H1 (cell line): ENCODE measurements at places on chromosomes 4 and X. TPM values are rescaled to one million over a fixed set of nuclear protein-coding genes. Genes with fewer than 3 reads are reported as not detected.

DNA sequence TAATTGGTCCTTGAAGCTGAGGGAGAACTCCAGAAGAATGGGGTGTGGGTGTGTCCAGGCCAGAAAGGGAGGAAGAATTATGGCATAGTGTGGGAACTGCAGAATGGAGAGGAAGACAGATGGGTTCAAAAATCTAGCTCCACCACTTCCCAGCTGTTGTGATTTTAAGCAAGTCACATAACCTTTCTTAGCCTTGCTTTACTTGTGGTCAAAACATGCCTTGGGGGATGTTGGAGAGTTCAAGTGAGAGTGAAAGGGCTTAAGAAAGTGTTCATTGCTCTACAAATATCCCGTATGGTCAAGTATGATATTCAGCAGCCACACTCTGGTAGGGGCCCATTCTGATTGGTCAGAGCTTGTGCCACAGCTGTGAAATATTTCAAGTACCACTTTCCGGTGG, 15.0 kb upstream of the STARD8 start:
- H3K4me1 ChIP-seq: no peaks in the 10 kb centered on the region
- no peak overlapping the region for H3K4me3 ChIP-seq
- no peaks in the 10 kb centered on the region for H3K27me3 ChIP-seq
- no peaks in the 10 kb centered on the region for H3K36me3 ChIP-seq
- DNase-seq: no peak
- no peak overlapping the region for H3K27ac ChIP-seq

GRCh38 chr4:40788331-40788730, 38.6 kb downstream of the NSUN7 start:
- no peaks in the 10 kb centered on the region for H3K4me1 ChIP-seq
- DNase-seq: no peak
- peaks cover 1% of the 10 kb centered on the region for H3K27me3 ChIP-seq
- H3K4me3 ChIP-seq: no peak overlapping the region

NUDT11 gene
- 20.5 and 31.3 TPM in 2 replicates for polyA plus RNA-seq

DNA sequence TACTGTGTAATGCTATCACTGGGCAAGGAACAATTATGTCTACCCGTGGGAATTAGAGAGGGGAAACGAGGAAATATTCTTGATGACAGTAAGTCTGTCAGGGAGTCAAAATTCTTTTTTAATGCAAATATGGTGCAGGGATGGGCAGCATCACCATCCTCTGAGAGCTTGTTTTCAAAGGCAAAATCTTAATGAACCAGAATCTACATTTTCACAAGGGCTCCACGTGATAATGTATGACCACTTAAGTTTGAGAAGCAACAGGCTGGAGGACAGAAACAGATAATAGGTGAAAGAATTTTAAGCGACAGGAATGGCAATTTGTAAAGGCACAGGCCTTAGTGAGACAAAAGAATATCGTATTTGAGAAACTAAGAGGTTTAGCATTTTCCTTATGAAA, 63.4 kb downstream of the CLOCK start:
- DNase-seq: no peak
- H3K4me3 ChIP-seq: no peak overlapping the region
- no peak overlapping the region for H3K27ac ChIP-seq
- no peaks in the 10 kb centered on the region for H3K4me1 ChIP-seq
- no peaks in the 10 kb centered on the region for H3K27me3 ChIP-seq

NALF2 gene
- 7.3 and 7.5 TPM in 2 replicates for polyA plus RNA-seq

MUC7 gene
- not detected in 2 replicates for polyA plus RNA-seq

DNA sequence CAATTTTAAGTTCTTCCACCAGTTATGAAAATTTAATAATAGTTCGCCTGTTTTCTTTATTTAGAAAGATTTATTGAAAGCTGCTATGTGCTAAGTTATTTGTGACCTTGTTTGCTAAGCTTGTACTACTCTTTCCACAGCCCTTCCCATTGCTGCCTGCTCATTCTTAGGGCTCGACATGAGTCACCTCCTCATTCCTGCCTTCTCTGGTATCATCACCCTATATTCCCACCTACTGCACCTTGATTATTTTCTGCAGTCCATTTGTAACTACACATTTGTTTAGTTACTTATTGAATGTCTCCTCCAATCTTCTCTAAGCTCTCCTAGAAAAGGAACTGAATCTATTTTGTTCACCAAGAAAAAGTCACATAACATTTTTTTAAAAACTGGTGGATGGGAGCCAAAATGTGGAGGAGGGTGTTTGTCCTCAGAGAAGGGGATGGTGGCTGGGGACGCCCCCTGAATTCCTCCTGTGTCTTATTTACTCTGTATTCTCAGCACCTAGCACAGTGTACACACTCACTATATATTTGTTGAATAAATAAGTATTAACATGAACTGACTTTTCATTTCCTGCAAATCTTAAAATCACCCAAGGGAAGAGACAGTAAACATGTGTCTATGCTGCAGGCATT, 3.7 kb upstream of the RAB9A start:
- H3K27ac ChIP-seq: no peak overlapping the region
- DNase-seq: no peak
- H3K27me3 ChIP-seq: no peaks in the 10 kb centered on the region; the same call in 1 of the 2 replicates

- H3K27me3 ChIP-seq: no peaks in the 10 kb centered on the region
- no peaks in the 10 kb centered on the region for H3K36me3 ChIP-seq
Observed at GRCh38 chr4:33400504-33400903, 2680.3 kb downstream of the PCDH7 start.

DNA sequence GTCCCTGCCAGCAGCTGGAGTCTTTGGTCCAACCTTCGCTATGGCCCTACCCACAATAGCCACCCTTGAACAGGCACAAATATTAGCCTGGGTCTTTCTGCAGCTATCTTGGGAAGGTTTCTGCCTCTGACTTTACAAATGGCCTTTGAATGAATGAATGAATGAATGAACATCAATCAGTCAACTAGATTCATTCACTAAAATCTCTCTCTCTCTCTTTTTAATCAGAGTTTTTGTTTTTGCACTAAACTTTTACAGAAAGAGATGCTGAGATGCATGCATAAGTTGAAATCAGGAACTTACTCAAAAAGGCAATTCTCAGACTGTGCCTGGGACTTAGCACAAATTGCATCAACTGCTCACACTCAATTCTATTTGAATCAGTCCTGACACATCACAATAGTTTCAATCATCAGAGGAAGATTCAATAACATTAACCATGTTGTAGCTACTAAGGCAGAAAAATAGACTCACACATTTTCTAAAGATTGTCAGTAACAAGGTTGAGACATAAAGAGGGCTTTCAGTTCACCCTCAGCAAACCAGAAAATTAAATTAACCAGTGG, 55.0 kb downstream of the ANXA3 start:
- H3K27ac ChIP-seq: no peak overlapping the region
- H3K36me3 ChIP-seq: no peaks in the 10 kb centered on the region
- H3K4me3 ChIP-seq: no peak overlapping the region

SPARCL1 gene
- polyA plus RNA-seq: 0.36 and 0.51 TPM in 2 replicates

DNA sequence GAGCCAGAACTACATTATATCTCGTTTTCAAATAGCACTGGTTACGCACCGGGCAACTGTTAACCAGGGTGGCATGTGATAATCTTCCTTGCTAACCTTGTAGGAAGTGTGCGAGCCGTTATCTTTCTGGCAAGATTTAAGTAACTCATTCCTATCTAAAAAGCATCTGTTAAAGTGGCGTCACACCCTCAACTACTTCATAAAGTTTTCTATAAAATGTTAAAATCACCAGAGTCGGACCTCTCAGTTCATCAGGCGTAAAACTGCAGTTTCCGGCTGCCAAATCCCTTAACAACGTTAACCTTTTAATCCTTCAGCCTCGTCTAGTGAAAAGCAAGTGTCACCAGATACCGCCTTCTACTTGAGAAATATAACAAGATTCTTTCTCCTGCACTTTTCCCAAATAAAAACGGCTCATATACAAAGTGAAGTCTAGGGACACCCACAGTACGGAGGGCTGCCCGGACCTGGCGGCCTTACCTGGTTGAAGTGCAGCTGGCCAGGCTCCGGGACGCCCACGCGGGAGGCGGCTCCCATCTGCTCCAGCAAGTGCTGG, 1.2 kb downstream of the SLC39A8 start:
- H3K27me3 ChIP-seq: peaks cover 15% of the 10 kb centered on the region
- no peaks in the 10 kb centered on the region for H3K36me3 ChIP-seq
- peaks cover 12% of the 10 kb centered on the region for H3K4me1 ChIP-seq

- peaks cover 16% of the 10 kb centered on the region for H3K36me3 ChIP-seq
- no peak overlapping the region for H3K4me3 ChIP-seq
- no peak for DNase-seq
- no peaks in the 10 kb centered on the region for H3K4me1 ChIP-seq
- H3K27ac ChIP-seq: no peak overlapping the region
Observed at GRCh38 chr4:102637391-102637790, 123.4 kb downstream of the MANBA start.

DNA sequence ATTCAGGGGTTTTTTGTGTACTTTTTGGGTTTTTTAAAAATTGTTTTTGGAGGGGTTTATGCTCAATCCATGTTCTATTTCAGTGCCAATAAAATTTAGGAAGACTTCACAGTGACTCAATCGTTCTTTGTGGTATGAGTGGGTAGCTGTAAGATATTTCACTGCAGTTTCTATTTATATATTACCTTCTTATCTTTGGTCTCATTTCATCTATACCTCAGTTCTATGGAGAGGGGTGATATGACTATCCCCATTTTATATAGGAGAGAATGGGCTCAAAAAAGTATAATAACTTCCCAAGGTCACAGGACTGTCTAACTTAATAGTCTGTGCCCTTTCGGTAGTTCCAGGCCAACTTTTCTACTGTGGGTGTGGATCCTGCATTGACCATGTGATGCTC, 74.4 kb downstream of the MSN start:
- no peaks in the 10 kb centered on the region for H3K4me1 ChIP-seq
- no peaks in the 10 kb centered on the region; the same call in 1 of the 2 replicates for H3K36me3 ChIP-seq
- no peak overlapping the region for H3K4me3 ChIP-seq
- H3K27me3 ChIP-seq: no peaks in the 10 kb centered on the region
- no peak for DNase-seq
- H3K27ac ChIP-seq: no peak overlapping the region

- H3K27me3 ChIP-seq: no peaks in the 10 kb centered on the region
- no peak overlapping the region for H3K4me3 ChIP-seq
- no peak for DNase-seq
- peaks cover 5% of the 10 kb centered on the region for H3K4me1 ChIP-seq
- H3K36me3 ChIP-seq: no peaks in the 10 kb centered on the region
- no peak overlapping the region for H3K27ac ChIP-seq
Observed at GRCh38 chr4:152352622-152353116, 183.2 kb downstream of the FBXW7 start.

- no peaks in the 10 kb centered on the region for H3K4me1 ChIP-seq
- H3K27ac ChIP-seq: no peak overlapping the region
- H3K4me3 ChIP-seq: no peak overlapping the region
- H3K36me3 ChIP-seq: no peaks in the 10 kb centered on the region
Observed at GRCh38 chr4:144787365-144788258, 141.7 kb downstream of the HHIP start.

RNF128 gene
- 0.72 and 0.74 TPM in 2 replicates for polyA plus RNA-seq

DNA sequence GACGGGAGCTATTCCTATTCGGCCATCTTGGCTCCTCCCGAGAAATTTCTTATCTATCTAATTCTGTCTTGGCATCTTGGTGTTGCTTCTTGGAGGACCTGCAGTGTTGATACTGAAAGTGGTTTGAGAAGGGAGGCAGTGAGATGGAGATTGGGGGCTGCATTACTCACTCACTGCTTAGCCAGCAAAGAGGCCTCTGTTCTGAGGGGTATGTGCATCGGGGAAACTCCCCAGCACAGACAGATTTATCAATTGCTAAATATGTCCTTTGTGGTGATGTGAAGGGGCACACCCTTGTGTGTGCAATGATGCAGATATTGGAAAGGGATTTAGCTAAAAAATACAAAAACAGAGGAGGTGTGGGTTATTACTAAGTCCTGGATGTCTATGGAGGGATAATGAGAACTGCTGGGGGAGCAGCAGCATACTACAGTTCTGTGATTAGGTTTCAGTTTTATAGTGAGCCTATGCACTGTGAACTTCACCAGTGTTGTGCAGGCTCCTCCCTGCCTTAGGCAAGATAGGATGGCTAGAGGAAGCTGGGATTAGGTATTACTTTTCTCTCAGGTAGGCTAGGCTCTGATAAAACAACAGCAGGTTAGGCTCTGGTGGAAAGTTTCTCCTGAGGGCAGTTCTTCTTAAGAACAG, 279.0 kb downstream of the HS3ST1 start:
- H3K36me3 ChIP-seq: no peaks in the 10 kb centered on the region
- no peak overlapping the region for H3K27ac ChIP-seq
- no peak overlapping the region for H3K4me3 ChIP-seq
- H3K27me3 ChIP-seq: no peaks in the 10 kb centered on the region
- DNase-seq: no peak
